NCI-H345 (cell line): ENCODE measurements at places on chromosomes 3 and 15.

DNA sequence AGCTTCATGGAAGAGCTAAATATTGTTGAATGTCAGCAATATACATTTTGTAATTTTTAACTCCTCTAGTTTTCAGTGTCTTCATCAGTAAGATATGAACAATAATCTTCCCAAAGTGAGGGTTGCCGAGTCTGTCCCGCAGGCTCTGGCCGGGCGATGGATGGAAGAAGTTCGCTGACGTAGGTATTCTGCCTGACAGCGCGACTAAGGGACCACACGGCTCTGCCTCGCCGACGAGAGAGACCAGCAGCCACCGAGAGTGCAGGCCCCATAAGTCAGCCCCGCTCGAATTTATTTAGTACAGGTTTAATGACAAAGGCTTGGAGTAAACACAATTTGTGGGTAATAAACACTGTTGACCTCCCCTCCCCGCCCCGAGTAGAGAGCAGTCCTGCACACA, 427.4 kb upstream of the NECTIN3 start:
- DNase-seq: no peak

- no peak for DNase-seq
Measured at GRCh38 chr15:41564286-41564959, 5.4 kb downstream of the TYRO3 start.

GRCh38 chr15:29132735-29133181, 136.9 kb downstream of the NSMCE3 start:
- no peak for DNase-seq

DNA sequence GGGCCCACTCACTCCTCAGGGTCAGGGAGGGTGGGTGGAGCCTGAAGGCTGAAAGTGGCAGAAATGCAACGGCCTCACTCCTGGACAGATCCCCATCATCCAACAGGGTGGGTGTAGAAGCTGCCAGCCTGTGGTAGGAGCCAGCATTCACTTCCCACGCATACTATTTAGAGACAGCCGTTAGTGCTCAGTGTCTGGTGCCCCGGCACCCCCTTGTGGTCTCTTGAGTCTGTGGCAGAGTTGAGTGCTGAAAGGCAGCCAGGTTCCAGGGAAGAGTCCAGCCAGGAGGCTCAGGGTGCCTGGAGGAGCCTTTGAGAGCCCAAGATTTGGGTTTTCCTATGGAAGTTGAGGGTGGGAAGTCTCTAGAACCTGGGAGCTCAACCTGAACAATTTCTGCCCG, 2.1 kb upstream of the GNAT1 start:
- peak; percentile 39 for DNase-seq

GRCh38 chr3:151550642-151551041, 89.8 kb upstream of the IGSF10 start:
- no peak for DNase-seq

GRCh38 chr3:107222907-107223306, 154.3 kb upstream of the CCDC54 start:
- no peak for DNase-seq

DNA sequence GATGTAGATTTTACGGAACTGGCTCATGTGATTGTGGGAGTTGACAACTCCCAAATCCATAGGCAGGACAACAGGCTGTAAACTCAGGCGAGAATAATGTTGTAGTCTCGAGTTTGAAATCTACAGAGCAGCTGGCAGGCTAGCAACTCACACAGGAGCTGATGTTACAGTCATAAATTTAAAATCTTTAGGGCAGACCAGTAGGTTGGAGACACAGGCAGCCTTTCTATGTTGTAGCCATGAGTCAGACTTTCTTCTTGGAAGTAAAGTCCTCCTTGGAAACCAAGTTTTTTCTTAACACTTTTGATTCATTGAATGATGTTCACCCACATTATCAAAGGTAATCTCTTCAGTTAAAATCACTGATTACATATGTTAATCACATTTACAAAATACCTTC, 89.1 kb upstream of the ALCAM start:
- no peak for DNase-seq

- no peak for DNase-seq
Measured at GRCh38 chr15:98554272-98555172, 93.8 kb upstream of the IGF1R start.

DNA sequence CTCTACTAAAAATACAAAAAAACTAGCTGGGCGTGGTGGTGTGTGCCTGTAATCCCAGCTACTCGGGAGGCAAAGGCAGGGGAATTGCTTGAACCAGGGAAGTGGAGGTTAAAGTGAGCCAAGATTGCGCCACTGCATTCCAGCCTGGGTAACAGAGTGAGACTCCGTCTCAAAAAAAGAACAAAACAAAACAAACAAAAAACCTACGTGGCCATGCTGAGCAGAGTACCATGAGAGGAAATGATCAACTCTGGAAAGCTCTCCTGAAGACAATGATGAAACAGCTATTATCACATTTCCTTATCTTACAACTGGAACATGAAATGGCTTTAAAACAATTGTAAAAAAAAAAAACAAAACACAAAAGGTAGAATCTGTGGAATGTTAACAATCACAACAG, 75.2 kb downstream of the CHSY1 start:
- DNase-seq: no peak

GRCh38 chr3:105999856-106000255, 131.0 kb upstream of the CBLB start:
- DNase-seq: no peak

DNA sequence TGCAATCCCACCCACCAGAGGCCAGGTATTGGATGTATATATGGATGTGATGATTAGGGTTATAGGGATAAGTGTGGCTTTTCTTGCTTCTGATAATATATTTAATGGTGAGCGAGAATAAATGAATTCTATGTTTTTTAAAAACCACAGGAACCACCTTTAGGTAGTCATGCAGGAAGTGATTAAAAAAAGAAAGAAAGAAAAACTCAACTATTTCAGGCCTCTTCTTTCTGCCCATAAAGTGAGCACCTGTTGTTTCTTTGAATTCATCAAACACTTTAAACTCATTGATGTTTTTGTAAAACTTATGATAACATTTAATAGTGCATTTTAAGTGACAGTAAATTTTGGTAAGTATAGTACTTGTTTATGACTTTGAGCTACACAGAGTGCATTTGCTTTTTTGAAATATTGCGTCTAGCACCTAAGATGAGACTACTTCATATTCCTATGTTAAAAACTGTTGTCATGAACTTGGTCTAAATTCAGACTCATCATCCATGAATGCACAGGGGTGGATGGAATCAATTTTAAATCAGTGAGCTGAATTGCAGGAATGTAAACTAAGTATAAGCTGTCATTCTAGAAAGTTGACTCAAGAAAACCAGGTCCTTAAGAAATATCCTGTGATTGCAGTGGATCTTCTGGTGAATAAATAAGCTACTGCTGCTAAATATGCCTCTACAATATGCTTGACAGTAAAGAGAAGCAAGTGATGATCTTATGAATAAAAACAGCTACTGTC, 764.4 kb upstream of the NECTIN3 start:
- DNase-seq: no peak

GRCh38 chr15:58535894-58536293, 104.1 kb downstream of the LIPC start:
- DNase-seq: peak; percentile 20

DNA sequence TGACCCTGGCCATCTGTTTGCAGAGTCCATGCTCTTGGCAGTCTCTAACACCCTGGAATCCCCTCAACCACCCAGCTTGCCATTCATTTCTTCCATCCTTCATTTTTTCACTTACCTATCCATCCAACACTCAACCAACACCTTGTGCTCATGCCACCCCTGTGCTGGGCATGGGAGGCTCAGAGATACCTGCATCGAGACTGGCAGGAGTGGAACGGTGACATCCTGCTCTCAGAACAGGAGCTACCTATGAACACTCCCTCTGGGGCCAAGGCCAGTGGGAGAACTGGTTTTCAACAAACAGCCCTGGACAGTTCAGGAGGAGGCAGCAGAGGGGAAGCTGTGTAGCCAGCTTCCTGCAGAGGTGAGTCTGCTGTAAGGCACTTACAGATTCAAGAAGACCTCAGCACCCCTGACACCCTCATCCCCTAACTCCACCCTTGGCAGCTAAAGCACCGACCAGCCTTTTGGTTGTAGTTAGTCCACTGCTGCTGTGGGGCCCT, 19.5 kb upstream of the ATP2B2 start:
- DNase-seq: no peak

GRCh38 chr15:57385923-57386390, 9.7 kb downstream of the CGNL1 start:
- no peak for DNase-seq

DNA sequence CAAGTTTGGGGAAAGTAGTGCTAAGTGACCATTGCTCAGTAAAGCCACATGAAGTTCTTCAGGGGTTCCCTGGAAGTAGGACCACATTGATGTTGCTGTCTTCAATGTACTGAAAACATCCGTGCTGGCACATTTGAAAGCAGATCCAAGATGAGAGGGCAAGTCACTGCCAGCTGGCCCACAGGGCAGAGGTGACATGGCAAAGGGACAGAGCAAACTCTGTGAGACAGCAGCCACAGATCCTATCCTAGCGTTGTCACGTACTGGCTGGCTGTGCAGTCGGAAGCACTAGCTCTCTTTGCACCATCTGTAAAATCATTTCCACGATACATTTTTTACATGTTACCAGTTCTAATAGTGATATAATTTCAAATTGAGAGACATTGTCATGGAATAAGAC, 13.8 kb downstream of the MUC13 start:
- no peak for DNase-seq

DNA sequence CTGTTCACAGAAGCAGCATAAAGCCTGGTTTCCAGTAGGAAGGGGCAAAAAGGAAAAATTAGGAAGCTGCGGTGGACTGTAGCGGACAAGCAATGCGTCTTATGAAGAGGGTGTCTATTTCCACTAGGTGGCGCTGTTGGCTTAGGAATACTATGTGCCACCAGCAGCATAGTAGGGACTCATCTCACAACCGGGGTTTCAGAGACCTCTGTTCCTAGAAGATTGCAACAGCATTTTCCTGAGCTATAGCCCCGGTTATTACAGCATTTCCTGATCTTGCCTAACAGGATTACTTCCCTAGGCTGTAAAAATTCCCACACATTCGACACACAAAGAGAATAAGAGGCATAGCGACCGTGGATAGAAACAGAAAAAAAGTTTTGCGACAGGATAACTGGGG, 683.0 kb downstream of the TBL1XR1 start:
- DNase-seq: no peak

DNA sequence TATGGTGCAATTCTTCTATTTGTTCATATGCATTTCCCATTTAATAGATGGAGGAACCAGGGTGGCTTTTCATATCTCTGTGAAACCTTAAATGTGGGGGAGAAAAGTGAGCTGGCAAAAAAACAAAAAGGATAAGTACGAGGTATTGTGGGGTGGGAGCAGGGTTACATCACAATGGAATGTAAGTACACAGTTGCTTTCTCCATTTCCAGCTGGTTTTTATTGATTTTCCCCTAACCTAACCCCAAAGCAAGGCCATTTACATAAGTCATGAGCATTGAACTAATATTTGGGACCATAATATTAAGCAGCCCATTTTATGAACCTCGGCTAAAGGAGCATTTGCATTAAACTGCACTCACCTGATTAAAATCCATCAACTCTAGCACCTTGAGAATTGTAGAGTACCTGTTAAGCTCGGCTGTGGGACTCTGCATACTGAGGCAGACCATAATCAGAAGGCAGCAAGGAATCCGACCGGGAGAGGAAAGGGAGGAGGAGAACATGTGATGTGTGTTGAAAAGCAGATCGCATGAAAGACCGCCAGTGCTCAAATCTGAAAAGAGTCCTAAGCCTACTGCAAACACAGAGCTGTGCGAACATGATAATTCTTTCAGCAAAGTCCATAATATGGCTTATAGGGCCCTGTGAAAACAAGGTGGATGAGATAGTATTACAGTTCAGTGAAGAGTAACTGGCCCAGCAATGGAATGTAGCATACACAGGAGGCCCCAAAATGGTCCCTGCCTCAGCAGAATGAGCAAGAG, 513.4 kb downstream of the FHIT start:
- DNase-seq: no peak

DNA sequence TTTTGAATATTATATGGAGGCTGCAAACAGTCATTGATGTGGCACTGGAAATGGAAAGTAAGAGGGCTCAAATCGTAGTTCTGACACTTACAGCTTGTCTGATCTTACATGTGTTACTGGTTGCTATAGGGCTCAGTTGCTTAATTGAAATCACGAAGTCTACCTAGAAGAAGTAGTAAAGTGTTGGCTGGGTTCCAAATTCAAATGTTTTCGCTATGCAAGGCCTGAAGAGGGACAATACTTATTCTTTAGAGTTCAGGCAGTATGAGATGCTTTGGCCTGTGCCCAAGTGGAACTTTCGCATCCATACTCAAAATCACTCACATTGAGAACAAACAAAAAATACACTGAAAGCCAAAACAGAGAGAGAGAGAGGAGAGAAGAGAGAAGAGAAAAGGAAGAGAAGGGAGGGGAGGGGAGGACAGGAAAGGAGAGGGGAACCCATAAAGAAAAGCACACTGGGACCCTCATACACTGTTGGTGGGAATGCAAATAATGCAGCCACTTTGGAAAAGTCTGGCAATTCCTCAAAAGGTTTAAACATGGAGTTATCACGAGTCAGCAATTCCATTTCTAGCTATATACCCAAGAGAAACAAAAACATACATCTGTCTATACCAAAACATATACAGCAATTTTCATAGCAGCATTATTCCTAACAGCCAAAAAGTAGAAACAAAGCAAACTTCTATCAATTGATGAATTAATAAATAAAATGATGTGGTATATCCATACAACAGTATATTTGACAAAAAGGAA, 2.9 kb upstream of the FXR1 start:
- DNase-seq: peak; percentile 51

DNA sequence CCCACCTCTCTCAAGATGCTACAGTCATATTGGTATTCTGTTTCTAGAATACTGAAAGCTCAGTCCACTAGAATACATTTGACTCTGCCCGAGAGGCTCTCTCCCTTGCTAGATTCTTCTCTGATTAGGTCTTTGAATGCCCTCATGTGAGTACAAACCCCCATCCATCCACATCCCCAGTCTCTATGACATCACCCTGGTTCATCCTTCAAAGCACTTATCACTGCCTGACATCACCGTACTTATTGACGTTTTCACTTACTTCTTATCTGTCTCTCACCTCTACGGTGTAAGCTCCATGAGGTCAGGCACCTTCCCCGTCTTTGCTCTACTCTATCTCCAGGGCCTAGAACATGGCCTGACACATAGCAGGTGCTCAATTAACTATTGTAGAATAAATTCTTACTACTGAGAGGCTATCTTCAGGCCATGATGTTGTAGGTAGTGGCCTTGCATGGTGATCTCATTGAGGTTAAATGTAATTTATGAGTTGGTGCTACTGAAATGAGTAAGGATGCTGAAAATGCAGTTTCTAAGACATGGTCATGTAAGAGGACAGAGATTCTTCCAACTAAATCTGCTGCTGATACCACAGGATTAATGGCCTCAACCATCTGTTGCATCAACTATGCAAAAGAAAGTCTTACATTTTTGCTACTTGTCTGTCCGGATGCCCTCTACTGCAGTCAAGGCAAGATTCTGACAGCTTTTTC, 26.8 kb downstream of the EOGT start:
- no peak for DNase-seq

- DNase-seq: no peak
Measured at GRCh38 chr3:7207125-7207524, 346.2 kb downstream of the GRM7 start.

DNA sequence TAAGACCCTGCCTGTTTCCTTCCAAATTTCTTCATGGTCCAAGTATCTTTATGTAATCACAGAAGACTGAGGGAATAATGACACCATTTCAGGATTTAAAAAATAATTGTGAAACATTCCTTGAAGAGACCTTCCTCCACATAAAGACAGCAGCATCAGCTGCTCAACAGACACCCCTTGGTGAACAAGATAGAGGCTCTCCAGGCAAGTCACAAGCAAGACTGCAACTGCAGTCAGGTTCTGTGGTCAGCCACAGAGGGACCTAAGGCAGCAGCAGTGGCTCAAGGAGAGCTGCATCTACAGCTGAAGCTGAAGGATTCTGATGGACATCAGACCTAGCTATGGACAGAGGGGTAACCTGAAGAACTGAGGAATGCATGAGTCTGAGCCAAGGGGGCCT, 97.2 kb upstream of the C3orf80 start:
- DNase-seq: no peak
